Lung microvascular endothelial cell (primary cell): ENCODE measurements at places on chromosomes 12 and 14. TPM values are rescaled to one million over a fixed set of nuclear protein-coding genes. Genes with fewer than 3 reads are reported as not detected.

DNA sequence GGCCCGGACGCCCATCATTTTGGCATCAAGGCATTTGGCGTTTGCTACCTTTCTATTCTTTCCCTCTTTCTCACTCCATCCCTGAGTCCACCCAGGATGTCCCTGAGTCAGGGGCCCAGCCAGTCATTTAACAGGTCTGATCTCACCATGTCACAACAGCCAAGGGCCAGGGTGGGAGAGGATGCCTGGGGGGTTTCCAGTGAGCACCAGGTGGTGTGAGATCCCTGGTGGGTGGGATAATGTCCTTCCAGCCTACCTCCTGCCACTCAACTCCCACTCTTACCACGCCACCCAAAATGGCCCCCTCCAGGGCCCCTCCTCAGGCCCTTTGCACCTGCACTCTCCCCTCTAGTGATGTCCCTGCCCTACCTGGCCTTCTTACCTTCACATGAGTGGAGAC lies 310.8 kb downstream of the BCL11B start:
- DNase-seq = no peak

The SSPN gene
- 0.22 and 0.40 TPM in 2 replicates for total RNA-seq

The IL23A gene
- under 0.01 TPM in 1 of 2 replicates, not detected in the other for total RNA-seq

- peak; percentile 45 for DNase-seq
Observed at GRCh38 chr12:120361506-120362208, 7.3 kb downstream of the MSI1 start.

GRCh38 chr14:24986206-24986893 lies 63.6 kb downstream of the STXBP6 start:
- no peak for DNase-seq

The COX8C gene
- total RNA-seq = not detected in 2 replicates

The OR10A7 gene
- total RNA-seq = not detected in 2 replicates

The APOF gene
- not detected in 2 replicates for total RNA-seq

The TPPP2 gene
- not detected in 2 replicates for total RNA-seq

GRCh38 chr14:32633224-32633859 lies 304.2 kb downstream of the AKAP6 start:
- DNase-seq = no peak

GRCh38 chr12:92290350-92290695 lies 144.7 kb upstream of the BTG1 start:
- DNase-seq = no peak

The PTPRB gene
- 83.7 and 112 TPM in 2 replicates for total RNA-seq

- DNase-seq = peak; percentile 14
Observed at GRCh38 chr14:64684091-64684490, 20.1 kb upstream of the PLEKHG3 start.

GRCh38 chr14:34554540-34555250 lies 15.2 kb upstream of the EAPP start:
- no peak for DNase-seq

- no peak for DNase-seq
Observed at GRCh38 chr14:100234511-100234910, 4.4 kb upstream of the YY1 start.

The CAPZA3 gene
- total RNA-seq = not detected in 2 replicates

- no peak for DNase-seq
Observed at GRCh38 chr14:104473244-104473565, 106.4 kb upstream of the C14orf180 start.
